ENCODE measurements at places on chromosomes 16 and 17.

DNA sequence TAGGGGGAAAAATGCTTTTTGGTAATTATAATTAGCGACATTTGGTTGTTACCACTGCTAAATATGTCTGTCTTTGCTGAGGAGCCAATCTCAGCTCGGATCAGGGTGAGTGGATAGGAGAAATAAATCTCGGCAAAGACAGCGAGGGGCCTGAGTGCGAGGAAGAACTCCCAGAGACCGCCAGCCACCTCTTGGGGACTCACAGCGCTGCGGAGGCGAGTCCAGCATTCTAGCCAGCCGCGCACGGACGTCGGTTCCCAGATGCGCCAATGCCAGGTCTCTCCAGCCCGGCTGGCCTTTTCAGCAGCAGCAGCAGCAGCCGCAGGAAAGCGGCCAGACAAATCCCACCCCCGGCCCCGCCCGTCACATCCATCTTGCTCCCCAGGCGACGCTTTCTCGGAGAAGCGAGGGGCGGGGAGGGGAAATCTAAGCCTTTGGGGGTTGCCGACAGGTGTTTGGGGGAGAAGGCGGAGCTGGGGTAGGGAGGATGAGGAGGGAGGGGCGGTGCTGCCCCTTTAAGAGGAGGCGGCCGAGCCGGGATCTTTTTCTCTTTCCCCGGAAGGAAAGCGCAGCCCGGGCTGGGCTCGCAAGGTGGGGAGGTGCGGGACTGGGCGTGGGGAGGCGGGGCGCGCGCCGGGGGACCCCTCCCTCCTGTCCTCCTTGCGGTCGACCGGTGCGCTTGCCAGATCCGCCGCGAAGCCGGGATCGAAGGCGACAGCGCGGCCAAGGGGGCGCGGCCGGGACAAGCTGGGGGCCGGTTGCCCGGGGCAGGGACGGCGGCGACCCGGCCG, at the start of gene ITGA3:
Gene ITGA3 (plus strand): TSS at position 685 of the 791 bp plus-strand sequence. CDS start 330 bp downstream, outside the sequence.
- DNase-seq: peak; percentile 95

DNA sequence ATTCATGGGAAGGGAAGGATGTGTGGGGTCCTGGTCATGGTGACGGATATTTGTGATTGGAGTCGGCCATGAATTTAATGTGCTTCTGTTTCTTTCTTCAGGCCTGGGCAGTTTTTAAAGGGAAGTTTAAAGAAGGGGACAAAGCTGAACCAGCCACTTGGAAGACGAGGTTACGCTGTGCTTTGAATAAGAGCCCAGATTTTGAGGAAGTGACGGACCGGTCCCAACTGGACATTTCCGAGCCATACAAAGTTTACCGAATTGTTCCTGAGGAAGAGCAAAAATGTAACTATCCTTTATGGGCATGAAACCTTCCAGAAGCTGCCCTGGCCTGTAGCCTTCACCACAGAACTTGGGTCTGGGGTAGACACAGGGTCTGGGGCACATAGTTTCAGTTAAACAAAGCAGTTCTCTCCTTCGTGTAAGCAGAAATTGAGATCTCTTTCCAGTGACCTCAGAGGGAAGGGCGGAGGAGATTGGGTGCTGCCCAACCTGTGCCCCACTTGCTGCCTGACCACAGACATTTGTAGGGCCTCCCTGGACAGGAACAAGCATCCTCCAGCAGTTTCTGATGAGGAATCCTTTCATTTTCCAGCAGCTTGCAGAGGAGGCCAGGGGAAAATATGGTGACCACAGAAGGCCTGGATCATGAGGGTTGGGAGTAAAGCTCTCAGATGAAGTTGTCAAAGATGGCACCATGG, 10.1 kb downstream of the IRF8 start:
- DNase-seq: no peak

GRCh38 chr16:26196310-26196709, 504.6 kb downstream of the HS3ST4 start:
- DNase-seq: no peak

- no peak for DNase-seq
Observed at GRCh38 chr17:32651084-32651483, 164.3 kb downstream of the CDK5R1 start.

GRCh38 chr17:79789943-79790804, 6.7 kb downstream of the CBX8 start:
- peak; percentile 69 for DNase-seq

- no peak for DNase-seq
Observed at GRCh38 chr16:76490036-76490639, 212.9 kb downstream of the CNTNAP4 start.

- no peak for DNase-seq
Observed at GRCh38 chr16:15966420-15966819, 17.0 kb downstream of the ABCC1 start.

DNA sequence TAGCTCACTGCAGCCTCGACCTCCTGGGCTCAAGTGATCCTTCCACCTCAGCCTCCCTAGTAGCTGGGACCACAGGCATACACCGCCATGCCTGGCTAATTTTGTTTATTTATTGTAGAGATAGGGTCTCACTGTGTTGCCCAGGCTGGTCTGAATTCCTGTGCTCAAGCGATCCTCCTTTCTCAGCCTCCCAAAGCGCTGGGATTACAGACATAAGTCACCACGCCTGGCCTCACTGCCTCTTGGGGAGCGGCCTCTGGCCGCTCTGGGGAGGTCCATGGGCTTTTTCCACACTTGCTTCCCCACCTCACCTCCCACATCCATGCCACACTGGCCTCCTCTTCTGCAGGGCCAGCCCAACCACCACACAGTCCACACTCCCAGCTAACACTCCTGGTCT, 18.3 kb upstream of the ADGRG3 start:
- DNase-seq: no peak

GRCh38 chr17:68706356-68706920, 105.3 kb upstream of the FAM20A start:
- no peak for DNase-seq

- no peak for DNase-seq
Observed at GRCh38 chr17:14792746-14793145, 472.4 kb downstream of the PMP22 start.

GRCh38 chr17:79561486-79562133, 49.2 kb downstream of the RBFOX3 start:
- DNase-seq: no peak

DNA sequence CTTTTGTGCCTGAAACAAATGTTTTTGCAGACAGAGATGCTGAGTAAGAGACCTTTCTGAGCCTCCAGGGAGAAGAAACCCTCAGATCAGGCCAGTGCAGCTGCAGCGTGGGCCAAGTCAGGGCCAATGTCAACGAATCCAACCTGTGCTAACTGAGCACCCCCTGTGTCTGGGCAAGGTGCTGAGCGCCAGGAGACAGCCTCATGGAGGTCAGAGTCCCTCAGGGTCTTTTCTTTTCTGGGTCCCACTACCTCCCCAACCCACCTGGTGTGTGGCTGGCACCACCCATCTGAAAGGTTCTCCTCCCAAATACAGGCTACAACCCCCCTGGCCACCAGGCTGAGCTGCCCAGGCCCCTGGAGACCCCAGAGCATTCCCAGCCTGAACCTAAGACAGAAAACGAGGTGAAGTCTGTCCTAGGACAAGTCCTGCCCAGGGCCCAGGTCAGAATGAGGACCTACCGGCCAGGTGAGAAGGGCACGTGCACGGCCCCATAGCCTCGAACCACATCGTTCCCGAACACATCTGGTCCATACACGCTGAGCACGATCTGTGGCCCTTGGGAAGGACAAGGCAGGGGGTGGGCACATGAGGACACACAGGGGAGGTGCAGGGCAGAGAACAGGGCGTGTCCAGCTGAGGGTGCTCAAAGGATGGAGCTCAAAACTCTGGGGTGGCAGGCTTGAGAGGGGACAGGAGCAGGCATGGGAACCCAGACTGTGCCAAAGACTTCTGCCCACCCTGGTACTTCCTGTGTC, 15.0 kb downstream of the B9D1 start:
- no peak for DNase-seq

DNA sequence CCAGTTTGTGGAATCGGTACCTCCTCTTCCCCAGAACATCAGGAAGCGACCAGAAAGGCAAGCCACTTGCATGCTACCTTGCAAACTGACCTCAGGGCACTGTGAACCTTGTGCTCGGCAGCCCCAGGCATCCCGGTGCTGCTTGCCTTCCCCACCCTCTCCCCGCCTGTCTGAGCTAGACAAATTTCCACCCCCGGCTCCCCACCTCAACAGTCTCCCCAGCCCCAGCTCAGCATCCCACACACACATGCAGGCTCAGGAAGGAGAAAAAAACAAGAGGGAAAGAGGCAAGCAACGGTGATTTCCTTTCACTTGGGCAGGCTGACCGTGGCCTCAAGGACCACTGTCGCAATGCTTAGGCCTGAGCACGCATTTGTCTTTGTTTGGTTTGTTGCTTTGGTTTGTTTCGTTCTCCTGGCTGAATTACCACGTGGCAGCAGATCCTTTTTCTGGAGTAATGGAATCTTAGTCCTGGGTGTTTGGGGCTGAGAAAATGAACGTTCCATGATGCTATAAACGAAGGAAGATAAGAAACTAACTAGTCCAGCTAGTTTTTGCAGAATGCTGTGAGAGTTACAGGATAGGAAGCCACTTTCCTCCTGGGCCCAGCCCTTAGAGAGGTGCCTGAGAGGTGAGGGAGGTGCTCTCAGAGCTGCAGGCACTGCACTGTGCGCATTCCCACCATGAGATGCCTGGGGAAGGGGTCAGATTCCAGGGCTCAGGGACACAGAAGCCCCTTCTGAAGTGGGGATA, 27.9 kb downstream of the SDK2 start:
- DNase-seq: no peak

- peak; percentile 26 for DNase-seq
Observed at GRCh38 chr17:32141258-32141657, 1.0 kb upstream of the RHOT1 start.

- DNase-seq: no peak
Observed at GRCh38 chr16:9597967-9598730, 506.7 kb downstream of the HAPSTR1 start.

DNA sequence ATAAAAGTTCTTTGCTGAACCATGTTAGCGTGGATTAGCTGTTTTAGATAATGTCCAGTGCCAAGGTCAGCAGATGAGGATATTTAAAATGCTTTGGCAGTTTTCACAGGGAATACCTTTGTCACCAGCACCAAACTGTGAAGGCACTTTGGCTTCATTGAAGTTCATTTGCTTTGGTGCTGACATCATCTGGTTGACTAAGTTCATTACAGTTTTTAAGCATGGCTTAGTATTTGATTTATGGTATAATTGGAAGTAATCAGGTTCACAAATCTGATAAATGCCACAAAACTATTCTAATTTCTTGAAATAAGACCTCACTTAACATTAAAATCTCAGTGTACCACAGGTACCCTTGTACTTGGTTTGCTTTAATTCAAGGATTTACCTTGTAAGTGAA, 4.3 kb downstream of the GID4 start:
- DNase-seq: no peak

- DNase-seq: no peak
Observed at GRCh38 chr16:84724606-84725309, 25.0 kb downstream of the USP10 start.

- no peak for DNase-seq
Observed at GRCh38 chr16:80346111-80346632, 194.6 kb upstream of the DYNLRB2 start.

GRCh38 chr16:58284031-58284430, 10.8 kb downstream of the PRSS54 start:
- no peak for DNase-seq

- no peak for DNase-seq
Observed at GRCh38 chr16:57366544-57367040, 5.7 kb upstream of the CX3CL1 start.

DNA sequence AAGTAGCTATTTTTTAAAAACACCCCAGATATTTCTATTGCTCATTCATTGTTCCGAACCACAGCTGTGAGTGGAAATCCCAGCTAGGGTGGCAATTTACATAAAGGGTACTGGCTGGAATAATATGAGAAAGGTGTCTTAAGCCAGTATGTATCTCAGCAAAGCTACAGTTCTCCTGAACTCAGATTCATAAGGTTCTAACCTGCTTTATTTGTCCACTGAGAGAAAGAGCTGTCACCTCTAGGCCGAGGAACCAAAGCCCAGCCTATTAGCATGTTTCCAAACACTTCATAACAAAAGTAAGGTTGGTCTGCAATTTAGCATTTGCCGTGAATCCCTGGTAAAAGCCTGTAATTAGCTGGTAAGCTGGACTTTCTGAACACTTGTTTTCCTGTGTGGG, 57.0 kb upstream of the CLEC19A start:
- peak; percentile 15 for DNase-seq

GRCh38 chr16:55640701-55641327, 15.0 kb upstream of the SLC6A2 start:
- DNase-seq: no peak
